AG09309 (cell line): ENCODE measurements at places on chromosomes 2 and 18.

GRCh38 chr2:19140463-19141208 lies 217.8 kb downstream of the OSR1 start:
- no peak for DNase-seq

GRCh38 chr2:172339371-172340010 lies 87.9 kb upstream of the ITGA6 start:
- no peak for DNase-seq

GRCh38 chr18:3747176-3747973 lies 297.4 kb downstream of the TGIF1 start:
- no peak for DNase-seq

GRCh38 chr2:73772819-73773218 lies 7.1 kb downstream of the DUSP11 start:
- no peak for DNase-seq

GRCh38 chr2:233385489-233386044 lies 31.3 kb downstream of the DGKD start:
- DNase-seq = no peak

- no peak for DNase-seq
These were observed 151.0 kb upstream of the GATA6 start for GRCh38 chr18:22018366-22018765.

DNA sequence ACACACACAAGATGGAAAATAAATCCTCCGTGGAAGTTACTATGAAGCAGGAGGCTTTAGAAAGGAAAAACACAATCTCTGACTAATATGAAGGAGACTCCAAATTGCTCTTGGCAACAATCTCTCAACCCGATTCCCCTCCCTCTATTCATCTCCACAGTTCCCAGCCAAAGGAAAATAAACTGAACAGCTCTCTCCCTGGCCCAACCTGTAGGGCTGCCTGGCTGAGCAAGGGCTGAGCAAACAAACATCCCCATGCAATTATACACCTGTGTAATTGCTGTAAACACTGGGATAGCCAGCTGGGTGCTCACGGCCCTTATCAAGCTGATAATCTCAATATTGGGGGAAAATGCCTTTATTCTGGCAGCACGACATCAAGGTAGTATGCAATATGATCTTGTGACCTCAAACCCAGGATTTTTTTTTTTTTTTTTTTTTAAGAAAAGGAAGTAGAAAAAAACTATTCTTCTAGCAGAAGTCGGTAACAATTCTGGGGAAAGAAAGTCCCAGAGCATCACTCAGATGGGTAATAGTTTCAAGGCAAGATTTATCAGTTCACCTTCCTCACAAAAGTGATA lies 203.3 kb upstream of the SMAD2 start:
- DNase-seq = no peak

DNA sequence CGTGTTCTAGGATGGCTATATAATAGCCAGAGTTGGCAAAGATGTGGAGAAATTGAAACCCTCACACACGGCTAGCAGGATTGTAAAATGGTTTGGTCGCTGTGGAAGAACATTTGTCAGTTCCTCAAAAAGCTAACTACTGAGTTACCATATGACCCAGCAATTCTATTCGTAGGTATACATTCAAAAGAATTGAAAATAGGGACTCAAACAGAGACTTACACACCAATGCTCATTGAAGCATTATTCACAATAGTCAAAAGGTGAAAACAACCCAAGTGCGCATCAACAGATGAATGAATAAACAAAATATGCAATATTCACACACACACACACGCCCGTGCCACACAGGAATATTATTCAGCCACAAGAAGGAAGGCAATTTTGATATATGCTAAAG lies 98.7 kb downstream of the PLA2R1 start:
- DNase-seq = no peak

DNA sequence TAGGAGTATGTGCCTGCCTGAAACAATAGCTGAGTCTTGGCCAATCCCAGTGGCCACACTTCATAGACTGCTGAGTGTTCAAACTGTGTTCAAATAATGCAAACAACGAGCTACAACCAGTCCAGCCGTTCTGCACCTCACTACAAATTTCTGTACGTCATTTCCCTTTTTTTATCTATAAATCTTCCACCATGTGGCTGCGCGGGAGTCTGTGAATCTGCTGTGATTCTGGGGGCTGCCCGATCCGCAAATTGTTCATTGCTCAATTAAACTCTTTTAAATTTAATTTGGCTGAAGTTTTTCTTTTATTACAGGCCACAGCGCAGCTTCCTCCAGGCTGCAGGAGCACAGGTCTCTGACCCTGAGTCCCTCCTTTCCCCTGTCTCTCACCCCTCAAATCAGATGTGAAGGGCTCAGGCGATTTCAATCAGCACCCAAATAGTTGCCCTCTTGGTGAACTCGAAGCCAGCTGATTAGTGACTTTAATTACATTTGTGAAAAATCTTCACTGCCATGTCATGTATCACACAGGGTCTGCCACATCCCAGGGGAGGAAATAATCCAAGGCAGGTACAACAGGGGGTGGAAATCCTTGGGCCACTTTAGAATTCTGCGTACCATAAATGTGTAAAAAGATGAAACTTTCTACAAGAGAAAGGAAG lies 145.6 kb downstream of the NDUFA10 start:
- no peak for DNase-seq

- no peak for DNase-seq
These were observed 218.3 kb upstream of the SMAD7 start for GRCh38 chr18:49169037-49169521.

GRCh38 chr2:221444106-221444505 lies 128.0 kb downstream of the EPHA4 start:
- peak; percentile 61 for DNase-seq

DNA sequence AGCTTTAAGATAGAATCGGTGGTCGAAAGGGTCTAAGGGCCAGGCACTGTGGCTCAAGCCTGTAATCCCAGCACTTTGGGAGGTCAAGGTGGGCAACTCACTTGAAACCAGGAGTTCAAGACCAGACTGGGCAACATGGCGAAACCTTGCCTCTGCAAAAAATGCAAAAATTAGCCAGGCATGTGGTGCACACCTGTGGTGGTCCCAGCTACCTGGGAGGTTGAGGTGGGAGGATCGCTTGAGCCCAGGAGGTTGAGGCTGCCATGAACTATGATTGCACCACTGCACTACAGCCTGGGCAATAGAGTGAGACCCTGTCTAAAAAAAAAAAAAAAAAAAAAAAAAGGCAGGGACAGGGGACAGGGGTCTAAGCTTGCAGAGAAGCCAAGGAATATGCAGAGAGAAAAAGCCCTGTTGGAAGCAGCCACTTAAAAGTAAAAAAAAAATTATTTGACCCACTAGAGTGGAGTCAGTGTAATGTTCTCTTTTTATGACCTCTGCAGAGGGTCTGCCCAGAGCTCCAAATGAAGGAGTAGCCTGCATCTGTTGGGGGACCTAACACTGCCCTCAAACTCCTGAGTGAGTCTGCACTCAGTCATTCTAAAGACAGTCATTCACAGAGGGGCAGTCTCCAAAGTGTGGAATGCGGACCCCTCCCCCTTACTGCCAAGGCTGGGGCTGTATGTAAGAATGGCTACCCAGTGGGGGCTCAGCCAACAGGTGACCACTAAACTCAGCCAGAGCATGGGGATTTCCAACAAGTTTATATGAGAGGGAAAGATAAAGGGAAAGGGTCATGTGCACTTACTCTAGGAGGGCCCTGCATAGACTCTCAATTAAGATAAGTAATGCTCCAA lies 118.5 kb upstream of the CDCA7 start:
- DNase-seq = no peak

DNA sequence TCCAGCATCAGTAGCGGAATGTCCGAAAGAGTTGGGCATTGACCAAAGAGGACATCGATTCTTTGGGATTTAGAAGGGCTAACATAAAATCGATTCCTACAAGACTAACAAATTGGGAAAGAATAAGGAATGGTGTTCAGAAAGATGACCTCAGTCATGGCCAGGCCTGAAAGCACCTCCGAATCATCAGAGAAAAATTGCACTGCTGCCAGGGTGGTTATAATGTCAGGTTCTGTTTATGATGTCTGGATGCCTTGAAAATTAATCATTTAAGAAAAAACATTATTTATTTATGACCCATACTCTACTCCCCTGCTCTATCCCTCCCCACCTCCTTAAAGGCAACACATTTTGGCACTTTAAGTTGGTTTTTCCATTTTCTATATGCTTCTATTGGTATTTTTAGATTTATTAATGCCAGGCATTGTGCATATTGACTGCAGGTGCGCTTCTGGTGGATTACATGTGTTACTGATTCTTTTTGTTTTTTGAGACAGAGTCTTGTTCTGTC lies 104.7 kb downstream of the MYCN start:
- no peak for DNase-seq

DNA sequence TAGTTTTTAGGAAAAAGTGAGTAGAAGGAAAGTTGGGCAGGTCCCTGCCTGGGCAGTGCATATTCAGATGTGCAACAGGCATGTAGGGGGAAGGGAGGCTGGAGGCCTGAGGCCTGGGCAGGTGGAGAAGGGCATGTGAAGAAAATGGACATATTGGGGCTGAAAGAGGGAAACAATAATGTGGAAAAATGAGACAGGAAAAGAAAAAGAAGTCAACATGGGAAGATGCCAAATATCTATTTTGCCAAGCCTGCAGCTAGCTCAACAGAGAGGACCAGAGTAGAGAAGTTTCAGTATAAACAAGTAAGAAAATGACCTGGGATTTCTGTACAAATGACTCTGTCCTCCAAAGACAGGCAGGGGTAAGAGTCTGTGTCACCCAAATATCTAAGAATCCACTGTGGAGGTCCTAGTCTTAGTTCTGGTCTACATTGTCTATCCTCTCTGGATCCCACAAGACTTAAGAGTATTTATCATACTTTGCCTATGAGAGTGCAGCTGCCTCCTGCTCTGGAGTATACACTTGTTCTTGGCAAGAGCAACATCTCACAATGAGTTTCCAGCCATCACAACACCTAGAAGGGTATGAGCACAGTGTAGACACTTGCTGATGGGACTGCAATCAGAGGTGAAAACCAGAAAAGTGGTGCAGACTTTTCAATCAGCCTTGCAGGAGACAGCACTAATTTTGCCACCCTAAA lies 80.2 kb downstream of the CLHC1 start:
- no peak for DNase-seq

DNA sequence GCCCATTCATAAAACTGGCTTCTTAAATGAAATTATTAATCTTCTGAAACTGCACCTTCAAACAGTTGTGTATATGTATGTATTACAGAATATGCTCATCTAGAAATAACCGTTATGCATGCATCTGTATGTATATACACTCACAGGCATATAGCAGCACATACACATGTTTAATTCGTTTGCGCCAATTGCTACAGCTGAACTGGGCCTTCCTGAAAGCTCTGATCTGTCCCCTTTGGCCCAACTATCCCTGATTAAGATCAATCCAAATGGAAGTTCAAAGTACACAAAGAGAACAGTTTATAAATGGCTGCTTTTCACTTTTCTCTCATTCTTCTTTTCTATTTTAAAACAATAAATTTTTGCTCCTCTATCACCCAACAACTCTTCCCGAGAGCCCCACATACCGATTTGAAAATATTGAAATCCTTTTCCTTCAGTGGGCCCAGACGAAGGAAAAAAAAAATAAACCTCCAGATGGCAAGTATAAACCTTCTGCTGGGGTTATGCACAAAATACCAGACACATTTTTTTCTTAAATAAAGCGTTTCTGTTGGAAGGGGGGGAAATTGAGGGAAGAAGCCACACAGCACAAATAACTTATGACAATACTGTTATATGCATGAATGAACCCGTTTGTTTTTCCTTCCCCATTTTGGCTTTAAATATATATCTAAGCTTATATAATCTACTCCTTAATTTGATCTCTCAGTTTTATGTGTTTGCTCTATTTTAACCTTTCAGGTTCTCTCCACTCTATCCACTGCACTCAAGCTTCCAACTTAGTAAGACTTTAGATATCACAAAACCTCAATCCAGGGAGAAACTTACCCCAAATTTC lies 267.3 kb downstream of the TCF4 start:
- no peak for DNase-seq

GRCh38 chr2:65724336-65724735 lies 291.9 kb upstream of the SPRED2 start:
- DNase-seq = no peak

- no peak for DNase-seq
These were observed 15.0 kb upstream of the SERPINB3 start for GRCh38 chr18:63676526-63677323.

GRCh38 chr2:201264472-201265173 lies 4.3 kb downstream of the CASP8 start:
- no peak for DNase-seq

- DNase-seq = no peak
These were observed 392.1 kb downstream of the TDRD15 start for GRCh38 chr2:21515903-21516302.

GRCh38 chr2:80151651-80152050 lies 152.9 kb downstream of the LRRTM1 start:
- DNase-seq = no peak

DNA sequence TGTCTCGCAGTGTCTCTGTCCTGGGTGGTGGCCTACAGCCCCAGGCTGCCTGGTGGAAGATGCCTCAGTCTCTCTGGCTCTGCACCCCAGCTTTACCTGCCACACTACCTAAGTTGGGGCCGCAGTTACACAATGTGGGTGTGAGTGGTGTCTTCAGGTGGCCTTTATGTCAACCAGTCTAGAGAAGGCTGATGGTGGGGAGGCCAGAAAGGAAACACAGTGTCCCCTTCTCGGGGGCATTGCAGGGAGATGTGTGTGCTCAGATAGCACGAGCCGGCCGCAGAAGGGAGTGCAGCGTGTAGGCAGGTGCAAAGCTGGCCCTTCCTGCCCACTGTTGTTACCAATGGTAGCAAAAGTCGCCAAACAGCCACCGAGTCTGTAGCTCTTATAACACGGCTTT lies 216.1 kb downstream of the SH3RF3 start:
- no peak for DNase-seq

- DNase-seq = no peak
These were observed 2.1 kb downstream of the LBH start for GRCh38 chr2:30233271-30234009.

GRCh38 chr2:86037795-86038192 lies 67.9 kb downstream of the POLR1A start:
- no peak for DNase-seq

DNA sequence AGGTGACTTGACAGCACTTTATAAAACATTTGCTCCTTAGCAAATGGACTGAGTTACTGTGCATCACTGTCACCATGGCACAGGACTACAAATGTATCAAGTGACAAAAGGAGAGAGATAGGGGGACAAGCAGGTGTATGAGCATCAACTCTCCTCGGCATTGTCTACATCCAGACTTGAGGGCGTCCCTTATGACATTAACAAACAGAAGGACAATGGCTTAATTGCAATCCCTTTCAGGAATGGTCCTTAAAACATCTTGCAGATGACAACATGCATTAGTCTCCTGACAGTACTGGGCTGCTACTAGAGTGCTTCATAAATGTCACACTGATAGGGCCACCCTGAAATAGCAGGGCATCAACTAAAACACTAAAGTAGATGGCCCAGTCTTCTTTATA lies 198.8 kb downstream of the PDE1A start:
- DNase-seq = no peak

GRCh38 chr2:19676770-19677169 lies 225.0 kb downstream of the TTC32 start:
- no peak for DNase-seq

DNA sequence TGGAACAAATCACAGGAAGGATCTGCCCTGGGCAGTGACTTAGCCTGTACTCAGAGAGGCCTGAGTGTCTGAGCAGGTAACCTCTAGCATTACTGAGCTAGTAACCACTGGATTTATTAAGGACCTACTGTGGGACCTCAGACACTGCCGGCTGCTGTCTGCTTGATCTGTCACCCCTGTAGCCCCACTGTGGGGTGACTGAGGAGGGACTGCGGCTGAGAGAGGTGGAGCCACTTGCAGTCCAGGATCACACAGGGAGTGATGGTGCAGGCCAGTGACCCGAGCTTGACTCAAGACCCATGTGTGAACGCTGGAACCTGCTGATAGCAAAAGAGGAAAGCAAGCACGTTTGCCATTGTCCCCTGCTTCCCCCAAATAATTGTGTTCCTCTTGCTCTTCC lies 15.6 kb downstream of the CHMP1B start:
- DNase-seq = no peak
